ENCODE measurements at places on chromosomes 5 and 9. TPM values are rescaled to one million over a fixed set of nuclear protein-coding genes. Genes with fewer than 3 reads are reported as not detected.
A peak's percentile ranks its signal among the peaks of the same experiment; 100 is the strongest.

The ANKRD34B gene
- not detected for total RNA-seq

The TMEFF1 gene
- 0.42 TPM for total RNA-seq

The FOXD4L5 gene
- total RNA-seq, result 0.21 TPM

The EPB41L4A gene
- total RNA-seq, result 38.1 TPM

The RLN2 gene
- total RNA-seq, result not detected

The MAML1 gene
- 27.0 TPM for total RNA-seq

The ARL14EPL gene
- not detected for total RNA-seq

The KLHL3 gene
- 22.5 TPM for total RNA-seq

The PARP8 gene
- 19.0 TPM for total RNA-seq

The SLC4A9 gene
- not detected for total RNA-seq

The IL4 gene
- total RNA-seq, result not detected

The NIM1K gene
- total RNA-seq, result 4.8 TPM

The PCDHGA9 gene
- 13.8 TPM for total RNA-seq

DNA sequence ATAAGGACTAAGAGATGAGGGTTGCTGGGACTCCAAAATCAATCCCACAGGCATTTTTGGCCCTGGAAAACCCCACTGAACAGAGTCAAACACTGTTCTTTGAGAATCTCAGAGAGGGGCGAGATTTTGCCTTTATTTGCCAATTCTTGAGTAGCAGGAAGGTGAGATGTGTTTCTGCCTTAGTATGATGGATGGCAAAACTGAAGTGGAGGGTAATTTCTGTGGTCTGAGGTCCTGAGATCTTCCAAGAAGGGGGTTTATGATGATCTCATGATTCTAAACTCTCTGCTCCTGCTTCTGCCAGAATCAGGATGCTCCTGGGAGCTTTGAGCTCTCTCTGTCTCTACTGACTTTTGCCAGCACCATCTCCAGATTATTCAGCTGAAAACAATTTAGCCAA, 174.8 kb upstream of the CLINT1 start:
- no peak for DNase-seq

DNA sequence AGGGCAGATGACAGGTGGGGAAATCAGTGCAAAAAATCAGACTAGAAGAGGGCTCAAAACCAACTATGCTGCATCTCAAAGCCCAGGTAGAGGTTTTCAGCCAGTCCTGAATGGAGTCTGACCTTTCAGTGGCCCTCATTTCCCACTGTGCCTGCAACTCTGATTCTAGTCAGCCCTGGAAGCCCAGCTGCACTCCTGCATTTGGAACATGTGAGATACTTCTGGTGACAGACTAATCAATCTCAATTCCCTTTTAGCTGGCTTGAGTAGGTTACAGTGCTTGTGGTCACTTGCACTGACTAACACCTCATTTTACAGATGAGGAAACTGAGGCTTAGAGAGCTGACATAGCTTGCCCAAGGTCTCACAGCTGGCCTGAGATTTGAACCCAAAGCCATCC, 7.9 kb upstream of the ACSL6 start:
- no peak for DNase-seq

DNA sequence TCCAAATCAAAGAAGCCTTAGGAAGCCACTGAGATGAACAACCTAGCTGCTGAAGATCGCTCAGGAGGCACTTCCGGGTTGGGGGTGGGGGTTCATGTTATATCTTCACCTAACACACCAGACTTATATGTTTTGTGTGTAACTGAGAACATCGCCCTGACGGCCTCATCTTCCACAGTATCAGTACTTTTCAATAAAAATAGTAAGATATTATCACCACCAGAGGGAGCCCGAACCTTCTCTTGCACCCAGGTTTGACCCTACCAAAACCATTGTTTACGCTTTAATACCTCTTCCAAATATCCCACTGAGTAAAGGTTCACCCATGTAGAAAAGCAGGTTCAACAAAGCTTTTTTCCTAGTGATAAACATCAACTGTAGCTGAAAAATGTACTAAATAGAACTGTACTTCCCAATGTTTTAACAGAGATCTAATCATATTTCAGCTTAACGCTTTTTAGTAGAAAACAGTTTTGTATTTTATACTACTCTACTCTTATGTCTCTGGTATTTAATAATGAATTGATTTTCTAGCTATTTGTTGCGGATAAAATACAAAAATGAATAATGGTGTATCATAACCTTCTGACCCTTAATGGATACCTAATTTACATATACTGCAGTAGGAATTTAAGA, 244.0 kb downstream of the EPB41L4A start:
- DNase-seq, result no peak

DNA sequence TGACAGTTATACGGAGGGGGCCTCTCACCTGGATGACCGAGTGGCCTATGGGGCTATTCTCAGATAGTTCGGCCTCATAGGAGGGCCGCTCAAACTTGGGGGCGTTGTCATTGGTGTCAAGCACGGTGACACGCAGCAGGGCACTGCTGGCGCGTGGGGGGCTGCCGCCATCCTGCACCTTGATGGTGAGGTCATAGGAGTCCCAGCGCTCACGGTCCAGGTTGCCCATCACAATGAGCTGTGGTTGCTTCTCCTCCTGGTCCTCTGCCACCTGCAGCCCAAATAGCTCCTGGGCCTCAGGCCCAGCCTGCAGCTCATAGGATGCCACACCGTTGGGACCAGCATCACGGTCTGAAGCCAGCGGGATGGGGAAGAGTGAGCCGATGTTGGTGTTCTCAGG, 9.7 kb downstream of the PCDH1 start:
- DNase-seq, result no peak

- DNase-seq, result no peak
Measured at GRCh38 chr9:34170237-34170991, 8.4 kb upstream of the UBAP1 start.

DNA sequence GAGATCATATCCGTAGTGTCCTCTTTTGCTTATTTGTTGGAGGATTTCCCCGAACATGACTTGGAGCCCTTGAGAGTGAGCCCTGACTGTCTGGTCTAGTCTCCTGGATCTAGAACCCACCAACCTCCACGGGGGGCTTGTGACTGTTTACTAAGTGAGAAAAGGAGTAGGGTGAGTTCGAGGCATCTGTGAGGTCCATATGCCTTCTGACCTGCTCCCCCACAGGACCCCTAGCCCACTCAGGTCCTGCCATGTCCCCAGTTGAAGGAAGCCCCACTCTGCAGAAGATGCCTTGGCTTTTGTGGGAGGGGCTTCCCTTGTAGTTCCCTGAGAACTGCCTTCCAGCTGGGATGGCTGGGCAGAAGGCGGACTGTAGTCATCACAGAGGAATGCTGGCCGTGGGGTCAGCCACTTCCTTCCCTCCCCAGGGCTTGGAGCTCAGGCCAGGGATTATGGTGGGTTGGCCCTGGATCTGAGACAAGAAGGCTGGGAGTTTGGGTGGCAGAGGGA, 7.0 kb upstream of the IRF1 start:
- peak; percentile 35 for DNase-seq

GRCh38 chr9:101462558-101462957, 27.0 kb upstream of the ALDOB start:
- no peak for DNase-seq

DNA sequence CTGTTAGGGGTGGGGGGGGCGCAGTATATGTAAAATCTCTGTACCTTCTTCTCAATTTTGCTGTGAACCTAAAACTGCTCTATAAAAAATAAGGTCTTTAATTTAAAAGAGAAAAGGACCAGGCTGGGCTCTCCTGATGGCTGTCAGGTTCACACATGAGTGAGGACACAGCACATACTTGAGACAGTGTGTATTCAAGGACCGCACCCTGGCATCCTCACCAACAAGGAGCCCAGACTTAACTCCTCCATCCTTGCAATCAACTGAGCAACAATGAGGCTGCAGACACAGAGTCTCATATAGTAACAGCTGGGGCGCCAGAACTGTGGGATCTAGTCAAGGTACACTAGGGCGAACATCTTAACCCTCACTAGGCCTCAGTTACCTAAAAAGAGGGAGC, 9.8 kb downstream of the TNIP1 start:
- DNase-seq, result no peak

GRCh38 chr5:124599028-124599973, 147.1 kb downstream of the ZNF608 start:
- no peak for DNase-seq

DNA sequence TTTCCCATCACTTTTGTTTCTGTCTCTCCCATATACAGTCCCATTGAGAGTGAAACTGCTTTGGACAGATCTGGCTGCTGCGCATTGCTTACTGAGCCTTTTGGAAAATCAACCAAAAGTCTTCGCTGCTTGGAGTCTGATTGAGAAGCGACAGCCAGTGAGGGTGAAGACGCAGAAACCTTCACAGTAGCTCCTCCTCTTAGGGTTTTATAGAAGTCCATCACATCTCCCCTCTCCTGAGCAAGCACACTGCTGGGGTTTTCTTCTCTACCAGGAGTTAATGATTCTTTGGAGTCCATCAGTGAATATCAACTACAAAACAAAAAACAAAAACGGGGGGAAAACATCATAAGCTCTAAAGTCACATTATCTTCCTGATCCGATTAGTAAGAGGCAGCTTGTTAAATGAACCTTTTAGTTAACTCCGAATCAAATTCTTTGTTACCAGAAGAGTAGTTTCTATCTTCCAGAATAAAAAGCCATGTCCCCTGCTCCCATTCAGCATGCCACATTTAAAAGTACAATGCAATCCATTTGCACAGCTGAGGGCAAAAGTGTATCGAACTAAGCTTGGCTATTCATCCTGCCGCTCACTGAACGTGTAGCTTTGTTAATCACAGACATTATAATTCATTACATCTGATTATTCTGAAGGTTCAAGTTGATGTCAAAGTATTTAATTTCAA, 2.8 kb downstream of the NR3C1 start:
- DNase-seq, result peak; percentile 26

DNA sequence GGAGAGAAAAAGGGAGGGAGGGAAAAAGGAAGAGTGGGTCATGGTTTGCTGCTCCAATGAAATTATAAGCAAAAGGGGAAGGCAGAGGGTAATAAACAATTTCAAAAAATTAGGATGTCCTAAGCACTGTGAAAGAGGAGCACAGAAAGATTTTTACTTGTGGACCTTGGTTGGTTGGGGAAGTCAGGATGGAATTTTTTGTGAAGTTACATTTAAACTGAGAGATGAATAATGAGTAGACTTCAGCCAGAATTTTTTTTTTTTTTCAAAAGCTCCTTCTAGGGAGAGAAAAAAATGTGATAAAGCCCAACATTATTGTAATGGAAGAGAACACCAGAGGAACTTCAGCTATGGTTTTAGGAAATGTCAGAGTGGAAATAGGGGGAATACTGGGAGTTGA, 515.9 kb upstream of the PAPPA start:
- DNase-seq, result no peak

- DNase-seq, result no peak
Measured at GRCh38 chr5:16799796-16800195, 136.3 kb downstream of the MYO10 start.

- DNase-seq, result no peak
Measured at GRCh38 chr5:91049800-91050199, 333.3 kb downstream of the ARRDC3 start.

GRCh38 chr5:112824197-112824596, 36.9 kb upstream of the SRP19 start:
- DNase-seq, result no peak

- DNase-seq, result no peak
Measured at GRCh38 chr9:129367287-129367686, 189.2 kb upstream of the IER5L start.

GRCh38 chr9:76298521-76299144, 95.6 kb downstream of the RFK start:
- DNase-seq, result no peak

DNA sequence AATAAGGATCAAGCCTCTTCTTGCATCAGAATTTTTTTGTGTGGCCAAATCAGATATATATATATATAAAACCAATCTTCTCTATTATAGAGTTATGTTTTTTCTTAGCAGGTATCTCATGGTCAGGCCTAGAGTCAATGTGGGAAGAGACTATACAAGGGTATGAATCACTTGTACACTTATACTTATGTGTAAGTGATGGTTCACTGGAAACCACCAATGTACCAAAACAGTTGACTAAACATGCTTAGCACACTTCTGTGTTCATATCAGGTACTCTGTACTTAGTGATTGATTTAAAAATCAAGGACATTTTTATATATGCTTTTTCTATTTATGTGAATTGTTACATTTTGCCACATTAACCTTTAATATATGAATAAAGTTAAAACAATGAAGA, 92.6 kb downstream of the CWC27 start:
- DNase-seq, result no peak

DNA sequence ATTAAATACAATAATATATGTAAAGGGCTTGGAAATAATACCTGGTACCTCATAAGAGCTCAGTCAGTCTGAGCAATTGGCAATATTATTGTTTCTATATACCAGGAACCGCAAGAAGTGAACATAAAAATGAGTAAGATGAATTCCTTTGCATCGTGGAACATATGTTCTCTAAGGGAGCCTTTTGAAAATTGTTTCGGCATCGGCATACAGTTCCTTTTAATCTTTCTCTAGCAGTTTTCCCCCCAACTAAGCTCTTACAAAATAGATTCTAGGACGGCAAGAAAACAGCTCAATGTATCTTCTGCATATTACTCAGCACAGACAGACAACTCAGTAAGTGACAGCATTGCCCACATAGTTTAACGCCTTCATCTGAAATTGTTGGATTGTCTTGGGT, 426.6 kb upstream of the WWC1 start:
- DNase-seq, result no peak

DNA sequence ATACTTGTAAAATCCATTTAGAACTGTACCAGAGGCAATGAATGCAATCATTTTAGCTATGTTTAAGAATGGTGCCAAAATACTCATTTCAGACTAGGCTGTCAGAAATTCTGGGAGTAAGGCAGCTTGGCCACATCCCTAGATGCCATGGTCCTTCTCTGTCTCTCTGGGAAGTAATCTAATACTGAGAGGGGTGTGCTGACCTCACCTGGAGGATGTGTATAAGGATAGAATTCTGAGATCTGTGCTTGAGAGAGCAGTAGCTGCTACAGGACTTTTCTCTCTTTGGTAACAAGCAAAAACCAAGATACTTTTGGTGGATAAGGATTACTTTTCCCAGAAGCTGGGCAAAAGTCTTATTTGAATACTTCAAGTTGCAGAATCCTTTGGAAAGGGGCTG, 68.1 kb upstream of the MRPS30 start:
- DNase-seq, result no peak

- DNase-seq, result no peak
Measured at GRCh38 chr5:2582106-2582505, 169.4 kb downstream of the IRX2 start.

DNA sequence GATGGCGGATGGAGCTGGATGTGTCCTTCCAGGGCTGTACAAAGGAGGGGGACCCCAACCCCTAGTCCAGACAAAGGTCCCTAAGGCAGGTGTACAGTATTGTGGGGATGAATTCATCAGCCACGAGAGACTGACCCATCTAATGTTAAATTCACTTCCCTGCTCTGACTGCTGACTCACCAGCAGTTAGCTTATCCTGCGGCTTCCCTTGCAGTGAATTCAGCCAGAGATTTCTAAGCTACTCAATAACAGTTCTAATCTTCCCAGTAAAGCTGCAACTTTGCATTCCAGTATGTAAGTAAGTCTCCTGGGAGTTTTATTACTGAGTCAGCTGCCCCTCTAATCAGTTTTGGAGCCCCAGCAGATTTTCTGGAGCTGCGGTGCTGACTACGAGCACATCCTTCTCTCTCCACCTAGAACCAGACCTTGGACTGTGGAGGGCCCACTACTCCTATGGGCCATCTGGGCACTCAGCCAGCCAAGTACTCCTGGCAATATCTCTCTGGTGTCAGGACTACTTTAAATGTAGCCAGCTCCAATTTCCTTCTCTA, 16.1 kb downstream of the B4GALT1 start:
- peak; percentile 40 for DNase-seq

- no peak for DNase-seq
Measured at GRCh38 chr5:37966291-37966690, 126.5 kb upstream of the GDNF start.
